KBM-7 (cell line): ENCODE measurements at places on chromosomes 11 and 22.

DNA sequence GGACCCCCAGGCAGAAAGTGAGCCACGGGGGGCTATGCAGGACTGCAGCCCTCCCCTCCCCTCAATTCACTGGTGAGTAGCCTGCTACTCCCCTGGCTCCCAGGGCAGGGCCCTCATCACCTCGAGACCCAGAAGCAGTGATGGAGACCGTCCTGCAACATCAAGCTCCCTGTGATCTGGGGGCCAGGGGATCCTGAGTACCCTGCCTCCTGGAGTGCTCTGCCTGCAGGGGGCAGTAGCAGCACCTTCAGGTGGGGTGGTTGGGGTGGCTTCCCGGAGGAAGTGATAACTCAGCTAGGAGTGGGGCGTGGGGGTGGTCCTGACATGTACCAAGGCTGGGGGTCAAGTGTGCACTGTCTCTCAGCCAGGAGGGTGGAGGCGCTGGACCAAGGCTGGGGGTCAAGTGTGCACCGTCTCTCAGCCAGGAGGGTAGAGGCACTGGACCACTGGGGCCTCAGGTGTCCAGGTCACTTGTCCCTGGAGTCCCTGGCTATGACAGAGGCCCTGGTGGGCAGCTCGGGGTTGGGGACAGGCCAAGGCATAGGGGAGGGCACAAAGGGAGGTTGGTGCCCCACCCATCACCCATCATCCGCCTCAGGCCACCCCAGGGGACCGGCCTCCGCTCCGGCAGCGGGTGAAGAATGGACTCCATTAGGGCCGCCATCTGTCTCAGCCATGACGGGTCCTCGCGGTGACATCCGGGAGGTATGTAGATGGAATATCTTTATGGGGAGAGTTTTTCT lies 9.4 kb downstream of the RTN4R start:
- DNase-seq, result no peak

- DNase-seq, result peak; percentile 52
These were observed 84.0 kb upstream of the RCN1 start for GRCh38 chr11:32006799-32007388.

DNA sequence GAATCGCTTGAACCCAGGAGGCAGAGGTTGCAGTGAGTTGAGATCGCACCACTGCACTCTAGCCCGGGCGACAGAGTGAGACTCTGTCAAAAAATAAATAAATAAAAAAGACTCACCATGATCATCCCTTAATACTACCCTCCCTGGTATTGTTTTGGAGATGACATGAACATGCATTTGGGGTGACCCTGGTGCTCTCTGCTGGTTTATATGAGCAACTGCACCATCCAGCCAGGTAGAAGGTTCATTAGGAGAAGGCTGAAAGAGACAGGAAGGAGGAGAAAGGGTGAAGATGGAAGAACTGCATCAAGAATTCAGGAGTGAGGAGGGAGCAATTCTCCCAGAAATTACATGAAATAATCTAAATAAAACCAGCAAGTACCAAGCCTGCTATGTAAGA lies 37.8 kb downstream of the SLC5A1 start:
- DNase-seq, result peak; percentile 68

DNA sequence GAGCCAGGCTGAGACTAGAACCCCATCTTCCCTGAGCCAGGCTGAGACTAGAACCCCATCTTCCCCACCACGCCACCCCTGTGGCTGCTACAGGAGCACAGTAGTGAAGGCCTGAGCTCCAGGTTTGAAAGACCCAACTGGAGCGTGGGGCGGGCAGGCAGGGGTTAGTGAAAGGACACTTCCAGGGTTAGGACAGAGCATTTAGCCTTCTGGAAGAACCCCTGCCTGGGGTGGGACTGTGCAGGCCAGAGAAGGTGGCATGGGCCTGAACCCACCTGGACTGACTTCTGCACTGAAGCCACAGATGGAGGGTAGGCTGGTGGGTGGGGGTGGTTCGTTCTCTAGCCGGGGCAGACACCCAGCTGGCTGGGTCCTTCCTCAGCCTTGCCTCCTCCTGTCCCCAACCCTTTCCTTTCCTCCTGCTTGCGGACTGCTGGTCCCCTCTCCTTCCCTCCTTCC lies 24.1 kb downstream of the SUN2 start:
- no peak for DNase-seq

GRCh38 chr11:34468209-34468841 lies 29.6 kb downstream of the CAT start:
- DNase-seq, result peak; percentile 83

- DNase-seq, result peak; percentile 64
These were observed 9.4 kb downstream of the IGSF9B start for GRCh38 chr11:133947321-133947756.

DNA sequence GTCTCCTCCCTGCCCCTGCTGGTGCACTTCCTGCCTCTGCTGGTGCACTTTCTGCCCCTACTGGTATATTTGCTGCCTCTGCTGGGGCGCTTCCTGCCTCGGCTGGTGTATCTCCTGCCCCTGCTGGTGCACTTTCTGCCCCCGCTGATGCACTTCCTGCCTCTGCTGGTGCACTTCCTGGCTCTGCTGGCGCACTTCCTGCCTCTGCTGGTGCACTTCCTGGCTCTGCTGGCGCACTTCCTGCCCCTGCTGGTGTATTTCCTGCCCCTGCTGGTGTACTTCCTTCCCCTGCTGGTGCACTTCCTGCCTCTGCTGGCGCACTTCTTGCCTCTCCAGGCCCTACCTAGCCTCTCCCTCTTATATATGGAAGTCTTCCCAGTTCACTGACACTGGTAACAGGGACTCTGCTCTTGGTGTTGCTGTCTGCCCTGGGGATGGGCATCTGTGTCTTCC lies 10.1 kb downstream of the MTFP1 start:
- no peak for DNase-seq

GRCh38 chr22:19823191-19823901 lies 31.3 kb downstream of the GNB1L start:
- DNase-seq, result no peak

DNA sequence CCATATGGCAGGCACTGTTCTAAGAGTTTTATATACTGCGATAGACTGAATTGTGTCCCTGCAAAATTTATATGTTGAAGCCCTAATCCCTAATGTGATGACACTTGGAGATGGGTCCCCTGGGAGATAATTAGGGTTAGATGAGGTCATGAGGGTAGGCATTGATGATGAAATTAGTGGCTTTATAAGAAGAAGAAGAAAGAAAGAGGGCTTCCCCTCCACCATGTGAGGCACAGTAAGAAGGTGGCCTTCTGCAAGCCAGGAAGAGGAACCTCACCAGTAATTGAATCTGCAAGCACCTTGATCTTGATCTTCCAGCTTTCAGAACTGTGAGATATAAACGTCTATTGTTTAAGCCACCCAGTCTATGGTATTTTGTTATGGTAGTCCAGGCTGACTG lies 46.6 kb upstream of the TENM4 start:
- no peak for DNase-seq

- no peak for DNase-seq
These were observed 57.4 kb downstream of the IGLL1 start for GRCh38 chr22:23522623-23523251.

DNA sequence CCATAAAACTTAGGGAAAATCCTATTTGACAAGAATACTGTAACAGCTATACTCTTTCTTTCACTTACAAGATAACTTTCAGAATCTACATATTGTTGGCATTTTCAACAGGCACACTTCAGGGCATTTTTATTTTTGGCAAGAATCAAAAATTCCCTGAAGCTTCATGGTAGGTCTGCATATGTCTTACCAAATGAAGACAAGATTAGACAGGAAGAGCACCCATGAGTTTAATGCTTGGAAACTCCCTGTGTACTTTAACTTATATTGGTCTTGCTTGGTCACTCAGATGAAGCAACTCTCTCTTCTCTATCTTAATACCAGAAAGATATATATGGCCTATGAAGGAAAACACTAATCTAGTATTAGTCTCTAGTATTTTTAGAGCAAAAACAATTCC lies 137.7 kb downstream of the ATG16L2 start:
- no peak for DNase-seq

GRCh38 chr11:44404301-44404700 lies 94.4 kb upstream of the ALX4 start:
- no peak for DNase-seq

GRCh38 chr11:87299041-87299481 lies 261.3 kb downstream of the TMEM135 start:
- DNase-seq, result peak; percentile 12

DNA sequence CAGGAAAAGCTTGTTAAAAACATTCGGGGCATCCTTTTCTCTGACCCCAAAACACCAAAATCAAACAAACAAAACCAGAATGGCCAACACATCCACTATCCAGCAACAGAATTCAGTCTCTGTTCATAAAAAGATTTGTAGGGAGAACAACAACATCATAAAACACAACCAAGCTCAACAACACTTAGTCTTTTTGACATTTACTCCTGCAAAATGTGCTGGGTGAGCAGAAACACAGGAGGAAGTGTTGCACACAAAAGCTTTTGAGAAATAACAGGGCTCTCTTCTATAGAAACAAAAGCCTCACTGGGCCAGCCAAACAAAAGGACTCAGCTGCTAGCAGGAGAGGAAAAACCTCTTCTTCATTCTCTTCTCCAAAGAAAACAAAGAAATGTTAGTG lies 736.0 kb upstream of the CCDC90B start:
- no peak for DNase-seq

GRCh38 chr11:48043111-48043990 lies 63.0 kb downstream of the PTPRJ start:
- DNase-seq, result peak; percentile 34

GRCh38 chr11:27031754-27032153 lies 8.9 kb upstream of the BBOX1 start:
- no peak for DNase-seq

GRCh38 chr22:44085743-44086270 lies 61.7 kb downstream of the PARVB start:
- peak; percentile 72 for DNase-seq

- no peak for DNase-seq
These were observed 840.3 kb downstream of the TBC1D22A start for GRCh38 chr22:47602732-47603131.

DNA sequence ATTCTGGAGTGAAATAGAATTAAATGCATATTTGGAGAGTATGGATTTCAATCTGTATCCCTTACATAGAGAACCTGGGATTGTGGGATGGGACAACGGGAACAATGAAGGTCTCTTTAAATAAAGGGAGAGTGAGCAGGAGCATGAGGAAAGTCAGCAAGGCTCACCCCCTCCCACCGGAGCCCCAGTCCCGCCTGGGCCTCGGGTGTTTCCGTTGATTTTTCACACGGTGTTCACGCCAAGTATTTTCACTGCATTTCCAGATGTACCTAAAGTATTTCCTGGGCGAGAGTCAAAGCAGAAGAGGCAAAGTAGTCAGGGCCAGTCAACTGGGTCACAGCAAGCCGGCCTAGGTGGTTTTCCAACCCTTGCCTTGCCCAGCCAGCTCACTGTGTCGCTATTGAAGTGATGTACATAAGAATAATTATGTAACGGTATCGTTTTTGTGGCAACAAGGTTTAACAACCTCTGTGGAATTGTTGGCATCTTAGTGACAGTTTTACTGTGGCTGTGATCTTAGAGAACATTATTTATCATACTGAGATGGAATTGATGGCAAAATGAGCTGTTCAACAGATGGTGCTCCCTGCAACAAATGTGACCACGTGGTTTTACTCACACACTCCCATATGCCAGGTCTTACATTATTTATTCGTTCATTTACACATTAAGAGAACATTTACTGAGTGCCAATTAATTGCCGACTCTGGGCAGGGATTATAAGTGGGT lies 177.3 kb downstream of the ADAMTS15 start:
- DNase-seq, result no peak

GRCh38 chr11:78541537-78541936 lies 33.1 kb downstream of the NARS2 start:
- DNase-seq, result no peak

- no peak for DNase-seq
These were observed 6.2 kb downstream of the PICALM start for GRCh38 chr11:86062719-86063118.

DNA sequence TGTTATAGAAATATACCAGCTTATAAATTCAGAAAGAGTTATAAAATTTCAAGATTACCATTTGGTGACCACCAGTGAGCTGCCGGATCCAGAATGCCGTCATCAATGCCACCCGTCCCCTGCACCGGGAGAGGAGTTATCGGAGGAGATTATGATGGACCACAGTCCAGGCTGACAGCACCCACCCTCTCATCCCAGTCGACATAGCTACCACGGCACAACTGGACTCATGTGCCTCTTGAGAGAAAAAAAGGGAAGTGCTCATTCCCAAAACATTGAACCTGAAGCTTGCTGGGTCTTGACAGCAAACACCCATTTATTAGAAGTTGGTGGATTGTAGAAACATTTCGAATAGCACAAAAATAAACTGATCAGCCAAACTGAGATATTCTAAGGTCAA lies 1331.5 kb downstream of the TBC1D22A start:
- DNase-seq, result no peak

GRCh38 chr22:44440224-44441160 lies 57.5 kb downstream of the RTL6 start:
- no peak for DNase-seq

DNA sequence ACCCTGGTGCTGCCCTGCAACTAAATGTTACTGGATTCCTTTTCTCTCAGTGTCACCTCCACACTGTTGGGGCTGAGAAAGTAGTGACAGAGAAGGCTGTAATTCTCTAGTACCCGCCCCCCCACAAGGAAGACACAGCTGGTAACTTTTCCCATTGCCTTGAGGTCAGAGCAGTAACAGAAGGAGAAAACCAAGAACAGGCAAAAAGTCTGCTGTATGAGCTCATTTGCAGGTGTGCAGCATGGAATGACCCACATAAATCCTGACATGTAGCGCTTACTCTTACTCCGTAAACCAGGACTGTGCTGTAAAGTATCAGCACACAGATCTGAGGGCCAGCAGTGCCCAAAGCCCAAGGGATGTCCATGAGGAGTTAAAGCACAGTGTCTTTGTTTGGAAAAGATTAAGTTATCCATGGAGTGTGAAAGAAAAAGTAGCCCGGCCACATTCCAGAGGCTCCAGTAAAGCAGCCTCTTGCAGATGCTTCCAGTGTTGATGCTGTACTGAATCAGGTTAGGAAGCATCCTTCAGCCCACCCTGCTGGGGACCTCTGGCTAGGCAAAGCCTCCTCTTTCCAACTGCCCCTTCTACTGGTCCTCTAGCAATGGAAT lies 120.7 kb downstream of the PLEKHA7 start:
- DNase-seq, result no peak

DNA sequence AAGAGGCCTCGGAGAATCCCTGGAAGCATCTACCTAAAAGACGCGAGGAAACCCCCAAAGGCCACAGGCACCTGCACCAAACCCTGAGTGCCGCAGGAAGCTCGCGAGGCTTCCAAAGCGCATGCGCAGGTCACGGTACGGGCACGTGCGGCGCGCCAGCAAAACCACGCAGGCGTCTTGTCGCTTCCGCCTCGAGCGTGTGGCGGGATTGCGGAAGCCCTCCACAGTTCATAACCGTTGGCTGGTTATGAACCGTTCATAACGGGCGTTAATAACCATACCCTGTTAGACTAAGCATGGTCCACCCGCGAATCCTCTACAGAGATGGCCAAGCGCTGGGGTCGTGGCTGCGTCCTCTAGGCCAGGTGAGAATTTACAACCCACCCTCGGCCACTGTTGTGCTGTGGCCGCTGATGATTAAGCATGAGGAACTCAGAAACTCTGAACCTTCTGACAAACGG lies 46.4 kb downstream of the MORC2 start:
- no peak for DNase-seq

GRCh38 chr11:100574894-100575769 lies 112.0 kb upstream of the ARHGAP42 start:
- DNase-seq, result peak; percentile 10

GRCh38 chr11:84045146-84045545 lies 759.0 kb upstream of the CCDC90B start:
- no peak for DNase-seq
